ENCODE measurements at places on chromosomes 2 and 18.

DNA sequence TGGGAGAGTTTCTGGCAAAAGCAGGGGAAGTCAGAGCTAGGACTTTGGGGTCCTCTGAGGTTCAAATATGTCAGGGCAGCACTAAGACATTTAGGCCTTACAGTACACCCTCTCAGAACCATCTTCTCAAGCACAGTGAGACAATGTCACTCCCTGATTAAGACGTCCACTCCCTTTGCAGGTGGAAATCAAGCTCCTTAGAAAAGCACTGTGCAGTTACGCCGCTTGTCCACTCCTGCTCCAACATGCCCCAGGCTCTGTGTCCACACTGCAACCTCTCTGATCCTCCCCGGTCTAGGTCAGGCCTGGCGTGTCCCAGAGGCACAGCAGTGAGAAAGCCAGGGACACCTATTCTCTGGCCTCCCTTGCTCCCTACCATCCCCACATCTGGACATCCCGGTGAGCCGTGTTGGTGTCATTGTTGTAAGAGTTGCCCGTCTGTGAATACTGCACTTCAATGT, 528.6 kb upstream of the ID2 start:
- DNase-seq, result no peak
- H3K4me3 ChIP-seq, result no peak overlapping the region
- H3K36me3 ChIP-seq, result peaks cover 9% of the 10 kb centered on the region
- H3K4me1 ChIP-seq, result peaks cover 37% of the 10 kb centered on the region

GRCh38 chr2:151338115-151338514, 19.3 kb upstream of the TNFAIP6 start:
- no peak overlapping the region for H3K27ac ChIP-seq
- no peak overlapping the region for H3K4me3 ChIP-seq
- peaks cover 12% of the 10 kb centered on the region for H3K27me3 ChIP-seq
- no peak for DNase-seq
- no peaks in the 10 kb centered on the region for H3K36me3 ChIP-seq
- no peaks in the 10 kb centered on the region for H3K4me1 ChIP-seq

GRCh38 chr2:127820080-127820668, 9.2 kb upstream of the WDR33 start:
- no peak overlapping the region for H3K27ac ChIP-seq
- DNase-seq, result no peak
- peaks cover 5% of the 10 kb centered on the region for H3K36me3 ChIP-seq
- H3K4me3 ChIP-seq, result no peak overlapping the region

GRCh38 chr2:47534179-47534919, 131.4 kb downstream of the MSH2 start:
- H3K27ac ChIP-seq, result no peak overlapping the region
- peaks cover 6% of the 10 kb centered on the region for H3K4me1 ChIP-seq
- no peak overlapping the region for H3K4me3 ChIP-seq
- peak; percentile 11 for DNase-seq
- no peaks in the 10 kb centered on the region for H3K36me3 ChIP-seq
- no peaks in the 10 kb centered on the region for H3K27me3 ChIP-seq

- H3K4me3 ChIP-seq, result no peak overlapping the region
- no peaks in the 10 kb centered on the region for H3K36me3 ChIP-seq
- H3K4me1 ChIP-seq, result no peaks in the 10 kb centered on the region
These were observed 259.2 kb downstream of the SLC4A3 start for GRCh38 chr2:219886615-219887014.

DNA sequence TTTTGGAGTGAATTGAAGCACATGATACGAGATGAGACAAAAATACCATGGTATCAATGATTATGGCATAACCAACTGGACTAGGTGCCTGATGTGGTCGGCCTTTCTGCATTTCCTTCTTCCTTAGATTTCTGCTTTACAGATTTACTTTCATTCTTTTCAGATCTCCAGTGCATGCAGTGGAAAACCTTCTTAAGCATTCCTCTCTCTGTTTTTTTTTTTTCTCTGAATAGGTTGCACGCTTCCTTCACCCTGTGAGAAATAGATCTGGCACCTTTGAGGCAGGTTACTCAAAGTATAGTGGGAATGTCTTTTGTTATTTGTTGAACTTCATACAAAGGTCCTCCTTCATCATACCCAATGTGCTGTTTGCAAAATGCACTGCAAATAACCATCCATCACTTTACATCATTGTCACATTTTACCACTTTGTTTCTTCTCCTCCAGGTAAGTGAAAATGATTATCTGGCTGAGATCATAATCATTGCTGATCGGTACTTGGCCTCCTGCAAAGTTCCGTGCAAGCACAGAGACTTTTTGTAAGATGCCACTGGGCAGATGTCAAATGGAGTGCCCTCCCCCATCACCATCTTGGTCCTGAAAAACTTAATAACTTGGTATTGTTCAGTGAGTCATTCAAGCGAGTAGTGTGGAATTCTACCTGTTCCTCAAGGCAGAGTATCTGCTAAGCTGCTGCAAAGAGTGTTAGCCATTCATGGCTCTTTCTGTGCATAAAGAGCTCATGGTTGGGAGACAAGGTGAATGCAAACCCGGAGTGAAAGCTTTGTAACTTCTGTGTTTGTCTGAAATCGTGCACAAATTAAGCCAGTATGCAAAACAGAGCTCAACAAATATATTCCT, 30.0 kb upstream of the KLHL14 start:
- no peak overlapping the region for H3K4me3 ChIP-seq
- peak overlapping the region; percentile 9 for H3K27ac ChIP-seq
- no peaks in the 10 kb centered on the region for H3K36me3 ChIP-seq
- DNase-seq, result no peak
- H3K27me3 ChIP-seq, result no peaks in the 10 kb centered on the region
- H3K4me1 ChIP-seq, result peaks cover 12% of the 10 kb centered on the region

DNA sequence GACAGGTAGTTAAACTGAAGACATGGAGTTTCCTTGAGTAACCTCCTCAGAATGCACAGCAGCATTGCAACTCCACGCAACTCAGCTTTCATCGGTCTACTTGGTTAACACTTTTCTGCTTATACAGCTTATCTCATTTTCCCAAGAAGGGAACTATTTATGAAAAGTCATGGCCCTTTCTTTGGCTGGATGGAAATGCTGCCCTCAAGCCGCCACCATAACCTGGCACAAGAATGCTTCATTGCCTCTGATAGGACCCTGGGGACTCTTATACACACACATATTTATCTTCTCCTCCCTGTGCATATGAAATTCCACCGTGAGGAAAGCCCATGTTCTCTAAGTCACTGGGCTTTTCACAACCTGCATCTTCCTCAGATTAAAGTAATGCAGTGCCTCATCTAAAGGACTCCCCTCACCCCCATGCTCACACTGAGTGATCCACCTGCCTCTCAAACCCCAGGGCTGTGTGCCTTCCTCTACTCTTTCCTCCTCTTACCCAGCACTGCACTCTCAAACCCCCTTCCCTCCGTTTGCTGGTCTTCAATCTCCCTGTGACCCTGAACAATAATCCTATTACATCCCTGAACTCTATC, 192.0 kb upstream of the HNRNPA3 start:
- DNase-seq, result no peak
- H3K4me3 ChIP-seq, result no peak overlapping the region
- no peaks in the 10 kb centered on the region for H3K4me1 ChIP-seq
- no peaks in the 10 kb centered on the region for H3K36me3 ChIP-seq

DNA sequence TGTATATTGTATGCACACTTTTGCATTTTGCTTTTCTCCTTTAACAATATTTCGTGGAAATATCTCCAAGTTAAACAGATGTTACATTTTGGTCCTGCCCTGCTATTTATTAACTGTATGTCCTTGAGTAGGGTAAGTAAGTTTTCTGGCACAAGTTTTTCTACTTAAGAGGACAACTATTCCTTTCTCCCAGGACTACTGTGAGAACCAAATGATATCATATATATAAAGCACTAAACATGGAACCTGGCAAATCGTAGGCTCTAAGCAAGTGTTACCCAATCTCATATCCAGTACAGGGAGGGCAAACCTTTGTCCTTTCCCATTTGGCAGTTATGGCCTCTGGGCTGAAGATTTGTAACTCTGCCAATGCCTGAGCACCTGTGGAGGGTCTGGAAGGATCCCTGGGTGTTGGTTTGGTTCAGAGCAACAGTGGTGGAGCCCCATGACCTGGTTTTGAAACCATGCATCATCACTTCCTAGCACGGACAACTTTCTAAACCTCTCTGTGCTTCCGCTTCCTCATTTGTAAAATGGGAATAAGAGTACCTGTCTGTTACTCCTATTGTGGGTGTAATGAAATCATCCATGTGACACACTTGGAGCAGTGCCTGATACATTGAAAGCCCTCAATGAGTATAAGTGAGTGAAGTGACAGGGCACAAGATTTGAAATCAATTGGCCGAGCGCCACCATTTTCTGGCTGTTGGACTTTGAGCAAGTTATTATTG, 28.3 kb upstream of the ICOS start:
- no peak overlapping the region for H3K4me3 ChIP-seq
- H3K36me3 ChIP-seq, result peaks cover 6% of the 10 kb centered on the region
- H3K4me1 ChIP-seq, result peaks cover 26% of the 10 kb centered on the region
- H3K27me3 ChIP-seq, result peaks cover 2% of the 10 kb centered on the region
- no peak overlapping the region for H3K27ac ChIP-seq

- H3K4me1 ChIP-seq, result peaks cover 88% of the 10 kb centered on the region
- H3K27me3 ChIP-seq, result no peaks in the 10 kb centered on the region
- H3K4me3 ChIP-seq, result peak overlapping the region; percentile 51
- peaks cover 5% of the 10 kb centered on the region for H3K36me3 ChIP-seq
- DNase-seq, result no peak
These were observed 67.0 kb downstream of the ZEB2 start for GRCh38 chr2:144452989-144453336.

DNA sequence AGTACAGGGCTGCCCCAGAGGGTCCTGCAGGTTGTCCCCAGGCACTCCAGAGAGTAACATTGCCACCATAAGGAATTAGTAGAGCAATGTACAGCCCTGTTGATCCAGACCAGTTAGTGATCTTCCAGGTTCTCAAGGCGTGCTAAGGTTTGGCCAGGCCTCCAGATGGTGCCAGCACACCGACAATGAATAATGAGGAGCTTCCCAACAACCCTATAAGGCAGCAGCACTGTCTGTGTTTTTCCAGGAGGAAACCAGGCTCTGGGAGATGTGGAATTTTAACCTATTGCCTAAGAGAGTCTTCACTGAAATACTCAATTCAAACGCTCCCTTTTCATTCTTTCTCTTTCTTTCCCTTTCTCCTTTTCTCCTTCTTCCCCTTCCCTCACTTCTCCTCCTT, 122.1 kb downstream of the MGAT5 start:
- no peaks in the 10 kb centered on the region for H3K27me3 ChIP-seq
- DNase-seq, result no peak
- H3K27ac ChIP-seq, result no peak overlapping the region
- H3K4me3 ChIP-seq, result no peak overlapping the region
- H3K4me1 ChIP-seq, result no peaks in the 10 kb centered on the region

- H3K4me1 ChIP-seq, result peaks cover 42% of the 10 kb centered on the region
- no peaks in the 10 kb centered on the region for H3K36me3 ChIP-seq
- H3K4me3 ChIP-seq, result no peak overlapping the region
- H3K27me3 ChIP-seq, result peaks cover 1% of the 10 kb centered on the region
- no peak overlapping the region for H3K27ac ChIP-seq
These were observed 42.5 kb downstream of the LDLRAD4 start for GRCh38 chr18:13260935-13261640.

DNA sequence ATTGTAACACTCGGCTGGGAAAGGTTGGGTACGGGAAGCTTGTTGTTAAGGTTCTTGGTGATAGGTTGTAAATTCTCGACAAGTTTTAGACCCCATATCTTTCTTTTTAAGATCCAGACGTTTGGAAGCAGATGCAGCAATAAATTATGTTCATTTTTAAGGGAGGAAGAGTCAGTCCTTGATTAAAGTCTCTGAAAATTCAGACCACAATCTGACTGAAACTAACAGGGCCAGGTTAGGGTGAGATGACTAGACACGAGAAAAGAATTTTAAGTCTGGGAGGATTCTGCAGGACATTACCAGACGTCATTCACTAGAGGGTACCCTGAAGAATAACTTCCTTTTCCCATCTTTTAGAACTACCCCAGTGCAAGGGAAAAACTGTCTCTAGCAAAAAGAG, 16.1 kb downstream of the WIPF1 start:
- H3K36me3 ChIP-seq, result peaks cover 65% of the 10 kb centered on the region
- no peak for DNase-seq
- peak overlapping the region; percentile 83 for H3K27ac ChIP-seq
- peaks cover 81% of the 10 kb centered on the region for H3K4me1 ChIP-seq
- no peaks in the 10 kb centered on the region for H3K27me3 ChIP-seq

DNA sequence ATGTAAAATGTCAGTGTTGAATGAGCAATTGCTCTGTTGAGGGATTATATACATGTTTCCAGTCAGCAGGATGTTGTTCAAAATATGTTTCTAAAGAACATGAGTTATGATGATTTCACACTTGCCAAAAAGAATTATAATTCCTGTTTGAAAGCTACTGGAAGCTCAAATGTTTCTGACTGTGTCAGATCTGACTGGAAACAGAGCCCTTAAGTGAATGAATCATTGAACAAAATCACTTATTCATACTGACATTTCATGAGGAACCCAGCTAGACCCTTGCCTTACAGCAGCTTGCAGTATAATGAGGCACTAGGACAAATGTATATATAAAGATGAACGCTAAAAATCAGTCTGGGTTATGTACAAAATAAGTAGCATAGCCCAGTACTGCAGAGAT, 35.4 kb upstream of the ITGAV start:
- no peak for DNase-seq
- no peaks in the 10 kb centered on the region for H3K4me1 ChIP-seq
- H3K4me3 ChIP-seq, result no peak overlapping the region
- no peaks in the 10 kb centered on the region for H3K36me3 ChIP-seq

GRCh38 chr2:15146960-15147359, 414.2 kb downstream of the NBAS start:
- H3K4me3 ChIP-seq, result no peak overlapping the region
- no peak for DNase-seq
- peaks cover 18% of the 10 kb centered on the region for H3K4me1 ChIP-seq
- H3K36me3 ChIP-seq, result no peaks in the 10 kb centered on the region

GRCh38 chr2:8661736-8662135, 20.1 kb upstream of the ID2 start:
- no peak overlapping the region for H3K4me3 ChIP-seq
- H3K27ac ChIP-seq, result no peak overlapping the region
- peaks cover 45% of the 10 kb centered on the region for H3K4me1 ChIP-seq
- DNase-seq, result no peak

- no peak overlapping the region for H3K4me3 ChIP-seq
- H3K36me3 ChIP-seq, result peaks cover 35% of the 10 kb centered on the region
- H3K4me1 ChIP-seq, result no peaks in the 10 kb centered on the region
- DNase-seq, result no peak
- H3K27ac ChIP-seq, result no peak overlapping the region
- no peaks in the 10 kb centered on the region for H3K27me3 ChIP-seq
These were observed 10.2 kb upstream of the GFPT1 start for GRCh38 chr2:69397234-69397633.

GRCh38 chr2:172350839-172351479, 76.4 kb upstream of the ITGA6 start:
- H3K4me1 ChIP-seq, result no peaks in the 10 kb centered on the region
- DNase-seq, result no peak
- no peaks in the 10 kb centered on the region for H3K27me3 ChIP-seq
- no peaks in the 10 kb centered on the region for H3K36me3 ChIP-seq
- H3K27ac ChIP-seq, result no peak overlapping the region

GRCh38 chr2:65639156-65639864, 206.9 kb upstream of the SPRED2 start:
- H3K4me3 ChIP-seq, result no peak overlapping the region
- DNase-seq, result no peak

DNA sequence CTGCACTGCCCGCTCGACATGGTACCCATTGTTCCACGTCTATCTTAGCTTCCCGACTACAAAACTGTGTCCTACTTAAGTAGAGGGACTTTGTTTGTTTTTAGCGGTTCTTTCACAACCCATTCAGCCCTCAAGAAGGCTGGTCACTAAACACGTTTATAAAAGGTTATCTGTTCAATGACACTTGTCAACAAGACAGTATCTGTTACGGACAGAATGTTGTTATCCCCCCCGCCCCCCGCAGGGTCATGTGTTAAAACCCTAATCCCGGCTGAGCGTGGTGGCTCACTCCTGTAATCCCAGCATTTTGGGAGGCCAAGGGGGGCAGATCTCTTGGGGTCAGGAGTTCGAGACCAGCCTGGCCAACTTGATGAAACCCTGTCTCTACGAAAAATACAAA, 40.4 kb upstream of the CREG2 start:
- no peak overlapping the region for H3K27ac ChIP-seq
